ENCODE measurements at places on chromosomes 11 and 22.

- no peak for DNase-seq
These were observed 38.2 kb downstream of the TRIOBP start for GRCh38 chr22:37734964-37735451.

- no peak for DNase-seq
These were observed 403.2 kb downstream of the NELL1 start for GRCh38 chr11:21072558-21072957.

DNA sequence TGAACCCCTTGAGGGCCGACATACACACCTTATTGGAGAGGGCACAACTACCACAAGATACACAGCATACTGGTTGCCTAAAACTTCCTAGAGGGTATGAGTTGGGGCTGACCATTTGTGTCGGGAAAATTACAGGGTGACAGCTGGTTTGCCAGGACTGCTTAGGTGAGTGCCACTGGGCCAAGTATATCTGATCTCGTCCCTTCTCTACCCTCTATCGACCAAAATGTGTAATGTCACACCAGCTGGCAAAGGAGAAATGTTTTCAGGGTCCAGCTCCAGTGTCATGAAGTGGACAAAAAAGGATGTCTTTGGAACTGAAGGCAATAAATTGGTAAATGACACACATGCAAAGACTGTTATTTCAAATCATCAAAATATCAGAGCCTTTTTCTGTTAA lies 126.1 kb downstream of the PGR start:
- DNase-seq, result no peak

DNA sequence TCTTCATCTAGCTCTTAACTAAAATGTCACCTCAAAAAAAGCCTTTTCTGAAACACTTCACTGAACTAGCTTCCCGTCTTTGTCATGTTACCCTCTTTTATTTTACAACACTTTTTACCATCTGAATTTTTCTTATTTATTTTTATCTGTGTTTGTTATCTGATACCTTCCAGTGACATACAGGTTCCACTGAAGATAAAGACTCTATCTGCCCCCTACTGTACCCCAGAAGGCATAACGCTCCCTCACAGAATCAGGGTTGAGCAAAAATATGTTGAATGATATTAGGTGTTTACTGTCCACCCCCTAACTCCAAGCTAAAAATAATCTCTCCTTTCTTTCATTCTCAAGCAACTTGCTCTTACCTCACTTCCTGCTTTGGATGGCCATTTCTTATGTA lies 654.2 kb downstream of the NELL1 start:
- no peak for DNase-seq

DNA sequence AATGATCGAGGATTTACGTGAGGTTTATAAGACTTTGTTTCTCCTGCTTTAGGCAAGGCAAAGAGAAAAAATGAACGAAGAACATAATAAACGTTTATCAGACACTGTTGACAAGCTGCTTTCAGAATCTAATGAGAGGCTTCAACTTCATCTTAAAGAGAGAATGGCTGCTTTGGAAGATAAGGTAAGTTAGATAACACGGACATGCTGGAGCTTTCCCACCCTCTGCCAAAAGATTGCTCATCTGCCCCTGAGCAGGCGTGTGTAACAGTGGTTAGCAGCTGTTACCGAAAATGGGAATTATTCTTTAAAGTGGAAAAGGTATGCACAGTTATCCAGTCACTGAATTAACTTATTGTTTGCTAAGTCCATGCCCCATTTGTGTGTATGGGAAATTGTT lies 62.8 kb upstream of the CTTN start:
- DNase-seq, result no peak

DNA sequence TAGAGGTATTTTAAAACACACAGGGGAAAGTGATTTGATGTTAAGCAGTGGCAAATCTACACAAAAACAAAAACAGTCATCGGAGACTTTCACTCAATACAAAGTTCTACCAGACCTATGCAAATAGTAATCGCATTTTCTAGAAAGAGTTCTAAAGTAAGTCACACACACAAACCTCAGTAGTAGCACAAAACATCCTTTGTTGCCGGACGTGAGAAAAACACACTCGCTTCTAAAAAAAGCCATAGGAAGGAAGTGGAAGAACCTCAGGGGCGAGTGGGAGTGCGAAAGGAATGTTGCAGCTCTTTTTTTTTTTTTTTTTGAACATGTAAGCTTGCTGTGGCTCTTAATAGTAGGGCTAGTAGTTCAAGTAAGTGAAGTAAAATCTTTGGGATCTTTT lies 88.9 kb downstream of the MAML2 start:
- DNase-seq, result peak; percentile 54

- no peak for DNase-seq
These were observed 4.1 kb downstream of the TFIP11 start for GRCh38 chr22:26508148-26508547.

- DNase-seq, result no peak
These were observed 5.9 kb upstream of the HMOX1 start for GRCh38 chr22:35375031-35375430.

- no peak for DNase-seq
These were observed at the start of gene OR4S1 for GRCh38 chr11:48305923-48306322. Gene OR4S1 (plus strand): TSS chr11:48306223. CDS start chr11:48306223, 0 bp downstream.

GRCh38 chr11:45147891-45148675 lies 1.6 kb downstream of the PRDM11 start:
- no peak for DNase-seq

- DNase-seq, result no peak
These were observed 18.1 kb downstream of the SSH3 start for GRCh38 chr11:67321313-67321871.

- no peak for DNase-seq
These were observed 55.0 kb downstream of the CASP12 start for GRCh38 chr11:104843150-104843836.

DNA sequence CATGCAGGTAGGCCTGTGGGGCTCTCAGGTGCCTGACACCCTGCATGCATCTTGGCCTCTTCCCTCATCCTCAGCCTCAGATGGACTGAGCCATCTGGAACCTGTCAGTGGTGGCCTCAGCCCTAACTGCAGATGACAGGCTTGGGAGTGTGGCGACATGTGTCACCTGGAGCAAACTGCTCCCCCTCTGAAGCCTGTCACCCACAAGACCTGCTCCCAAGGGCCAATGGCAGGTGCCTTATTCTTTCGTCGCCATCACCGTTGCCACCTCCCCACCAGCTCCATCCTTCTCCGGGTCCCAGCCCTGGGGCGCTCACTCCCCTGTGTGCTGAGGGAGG lies 3.6 kb upstream of the SEPTIN5 start:
- DNase-seq, result no peak

GRCh38 chr22:33209930-33210784 lies 152.0 kb upstream of the SYN3 start:
- no peak for DNase-seq

GRCh38 chr11:88040148-88040496 lies 135.1 kb downstream of the RAB38 start:
- DNase-seq, result no peak

DNA sequence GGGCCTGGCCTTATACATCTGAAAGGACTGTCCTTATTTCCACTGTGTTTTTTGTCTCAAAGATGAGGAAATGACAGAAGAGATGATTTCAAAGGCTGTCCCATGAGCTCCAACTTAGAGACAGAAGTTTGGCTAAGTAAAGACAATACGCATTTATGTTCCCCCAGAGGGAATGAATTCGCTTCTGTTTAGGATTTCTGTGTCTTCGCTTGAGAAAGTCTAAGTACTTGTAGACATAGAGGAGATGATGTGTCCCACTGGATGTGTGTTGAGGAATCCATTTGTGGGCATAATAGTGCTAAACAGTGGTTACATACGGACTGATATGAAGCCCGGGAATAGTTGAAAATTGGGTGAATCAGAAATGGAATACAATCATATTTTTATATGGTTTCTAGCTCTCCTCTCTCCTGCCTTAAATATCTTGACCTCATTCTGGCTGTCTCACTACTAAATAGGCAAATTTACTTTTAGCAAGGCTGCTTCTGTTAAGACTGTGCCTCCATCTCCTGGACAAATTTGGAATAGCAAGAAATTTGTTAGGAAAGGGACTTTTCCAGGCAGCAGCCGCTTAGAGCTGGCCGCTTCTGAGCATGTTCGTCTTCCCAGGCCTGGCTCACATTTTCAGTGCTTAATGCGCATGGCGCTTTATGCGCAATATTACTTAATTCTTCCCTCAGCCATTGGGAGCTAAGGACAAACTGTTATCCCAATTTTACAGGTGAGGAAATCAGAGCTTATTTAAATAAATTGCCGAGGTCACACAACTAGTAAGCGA lies 1.9 kb upstream of the PEX26 start:
- DNase-seq, result peak; percentile 74

GRCh38 chr11:57643802-57644201 lies 5.9 kb downstream of the YPEL4 start:
- DNase-seq, result no peak

DNA sequence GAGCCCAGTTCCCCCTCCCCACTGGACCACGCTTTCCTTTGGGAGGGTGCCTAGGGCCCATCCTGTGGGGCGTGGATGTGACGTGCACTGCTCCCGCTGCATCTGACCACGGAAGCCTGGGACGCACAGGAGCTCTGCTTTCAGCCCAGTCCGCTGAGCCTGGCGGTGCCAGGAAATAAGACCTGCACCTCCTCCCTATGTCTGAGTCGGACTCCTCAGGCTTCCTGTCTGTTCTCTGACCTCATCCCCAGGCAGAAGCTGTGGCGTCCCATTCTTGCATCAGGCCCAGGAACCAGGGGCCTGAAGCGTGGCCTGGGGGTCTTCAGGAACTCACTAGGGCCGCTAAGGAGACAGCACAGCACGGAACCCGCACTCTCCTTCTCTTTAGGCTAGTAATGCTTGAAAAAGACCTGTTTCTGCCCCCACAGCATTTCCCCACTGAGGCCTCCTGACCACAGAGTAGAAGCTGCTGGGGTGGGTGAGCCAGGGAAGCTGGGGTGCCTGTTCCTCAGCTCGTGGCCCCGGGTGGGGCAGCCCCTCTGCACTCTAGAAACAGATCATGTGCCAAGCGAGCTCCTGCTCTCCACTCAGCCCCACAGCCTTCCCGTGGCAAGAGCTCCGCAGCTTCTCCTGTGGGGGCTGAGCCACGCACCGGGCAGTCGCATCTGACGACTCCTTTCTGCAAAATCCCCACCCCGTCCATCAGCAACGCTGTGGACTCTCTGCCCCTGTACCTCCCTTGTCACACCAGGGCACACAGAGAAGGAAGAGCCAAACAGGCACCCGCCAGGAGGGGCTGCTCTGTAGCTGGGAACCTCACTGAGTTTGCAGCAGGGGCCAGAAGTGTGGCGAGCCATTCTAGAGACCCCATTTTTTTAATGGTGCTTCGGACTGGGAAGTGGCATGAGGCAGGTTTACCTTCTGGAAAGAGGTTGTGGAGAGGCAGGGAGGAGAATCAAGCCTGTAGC lies 22.6 kb downstream of the MOV10L1 start:
- no peak for DNase-seq

DNA sequence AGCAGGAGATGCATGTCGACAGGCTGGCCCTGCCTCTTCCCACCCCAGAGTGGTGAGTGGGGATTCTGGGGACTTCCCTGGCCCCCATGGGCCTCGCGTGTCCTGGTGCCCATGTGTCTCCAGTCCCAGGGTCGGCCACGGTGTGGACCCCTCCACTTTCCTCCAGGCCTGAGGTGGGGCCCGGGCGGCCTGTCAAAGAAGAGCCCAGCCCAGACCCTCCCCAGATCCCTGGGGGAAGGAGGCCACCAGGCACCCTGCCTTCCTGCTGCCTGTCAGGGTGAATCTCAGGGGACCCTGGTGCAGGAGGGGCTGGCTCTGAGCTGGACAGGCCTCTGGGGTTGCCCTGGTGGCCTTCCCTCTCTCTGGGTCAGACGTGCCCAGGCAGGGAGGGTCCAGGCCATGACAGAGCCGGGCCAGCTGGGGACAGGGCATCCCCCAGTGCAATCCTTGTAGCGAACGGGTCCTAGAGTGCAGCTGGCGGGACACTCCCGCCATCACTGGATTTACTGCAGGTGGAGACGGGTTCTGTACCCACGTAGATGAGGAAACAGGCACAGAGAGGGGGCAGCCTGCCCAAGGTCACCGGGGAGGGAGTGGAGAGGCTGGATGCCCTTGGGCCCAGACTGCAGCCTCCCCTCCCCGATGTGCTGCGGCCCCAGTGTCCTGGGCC lies 13.5 kb upstream of the MUC6 start:
- no peak for DNase-seq

Measured in CD4-positive, alpha-beta T cell treated with Interleukin-15 for 4 hours (primary cell).